ENCODE measurements at places on chromosomes 1 and 21.
A peak's percentile ranks its signal among the peaks of the same experiment; 100 is the strongest.

- no peak for DNase-seq
Observed at GRCh38 chr1:1137256-1138045, 21.6 kb upstream of the C1orf159 start.

GRCh38 chr1:245510144-245510543 is 355.4 kb downstream of the KIF26B start:
- DNase-seq = no peak

- no peak for DNase-seq
Observed at GRCh38 chr1:204151552-204152309, at the start of gene ETNK2. Gene ETNK2 (minus strand): TSS chr1:204152044. CDS start chr1:204151852, 192 bp downstream.

DNA sequence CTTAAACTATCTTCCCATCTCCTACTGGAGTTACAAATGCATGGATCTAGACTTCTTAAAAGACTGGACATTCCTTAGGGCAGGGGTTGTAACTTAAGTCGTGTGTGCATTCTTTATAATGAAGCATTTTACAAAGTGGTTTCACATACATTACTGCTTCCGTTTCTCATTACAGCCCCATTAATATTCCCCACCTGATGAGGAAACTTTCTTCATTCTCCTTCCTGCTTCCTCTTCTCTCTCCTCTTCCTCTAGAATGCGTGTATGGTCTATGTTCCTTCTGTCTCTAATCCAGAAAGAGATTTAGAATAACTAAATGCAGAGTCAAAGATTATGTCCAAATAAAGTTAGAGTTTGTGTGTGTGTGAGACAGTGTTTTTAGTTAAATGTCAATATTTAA is 1.8 kb upstream of the CAP1 start:
- DNase-seq = no peak

GRCh38 chr1:4353090-4353856 is 301.1 kb upstream of the AJAP1 start:
- no peak for DNase-seq

DNA sequence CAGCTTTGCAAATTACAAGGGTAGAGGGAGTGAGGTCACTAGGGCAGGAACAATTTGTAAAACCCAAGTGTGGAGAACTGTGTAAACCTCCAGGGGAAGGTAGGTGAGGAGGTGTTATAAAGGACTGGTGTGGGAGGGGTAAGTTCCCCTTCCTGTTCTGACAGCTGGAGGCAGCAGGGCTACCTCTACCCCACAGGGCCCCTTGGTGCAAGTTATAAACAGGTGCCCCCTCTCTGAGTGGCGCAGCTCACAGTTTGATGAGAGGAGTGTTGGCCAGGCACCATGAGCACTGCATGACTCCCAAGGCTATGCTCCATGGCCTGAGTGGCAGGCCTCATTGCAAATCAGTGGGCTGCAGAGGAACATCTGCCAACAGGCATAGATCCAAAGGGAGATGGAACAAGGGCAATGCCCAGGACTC is 41.0 kb downstream of the MFSD2A start:
- no peak for DNase-seq

GRCh38 chr1:232383455-232384123 is 246.3 kb downstream of the SIPA1L2 start:
- no peak for DNase-seq

GRCh38 chr1:218425647-218426342 is 80.7 kb downstream of the TGFB2 start:
- peak; percentile 59 for DNase-seq

DNA sequence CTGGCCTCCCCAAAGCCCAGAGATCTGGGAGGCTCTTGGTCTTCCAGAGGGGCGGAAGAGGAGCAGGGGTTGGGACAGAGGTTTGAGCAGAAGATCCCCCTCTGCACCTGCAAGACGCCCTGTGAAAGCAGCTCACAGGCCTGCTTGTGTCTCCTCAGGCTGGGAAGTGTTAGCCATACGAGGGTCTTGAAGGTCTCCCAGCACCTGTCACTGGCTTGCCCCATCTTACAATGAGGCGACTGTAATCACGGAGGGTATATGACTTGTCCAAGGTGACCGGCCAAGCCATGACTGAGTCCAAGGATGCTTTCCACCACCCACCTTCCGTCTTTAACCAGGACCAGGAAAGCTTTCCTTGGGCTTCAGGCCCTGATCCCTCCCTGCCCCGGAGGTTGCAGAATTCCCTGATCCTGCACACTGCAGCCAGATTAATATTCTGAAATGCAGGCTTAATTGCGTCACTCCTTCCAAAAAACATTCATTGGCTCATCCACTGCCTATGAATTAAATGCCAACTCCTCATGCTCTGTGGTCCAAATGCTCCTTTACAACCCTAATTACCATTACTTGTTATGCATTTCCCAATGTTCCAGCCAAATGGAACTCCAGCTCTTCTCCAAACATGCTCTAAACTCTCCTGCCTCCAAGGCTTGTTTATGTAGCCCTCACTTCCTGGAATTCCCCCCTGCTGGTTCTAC is 64.0 kb downstream of the DDX20 start:
- DNase-seq = no peak

- no peak for DNase-seq
Observed at GRCh38 chr1:9797049-9797448, 26.7 kb downstream of the CLSTN1 start.

DNA sequence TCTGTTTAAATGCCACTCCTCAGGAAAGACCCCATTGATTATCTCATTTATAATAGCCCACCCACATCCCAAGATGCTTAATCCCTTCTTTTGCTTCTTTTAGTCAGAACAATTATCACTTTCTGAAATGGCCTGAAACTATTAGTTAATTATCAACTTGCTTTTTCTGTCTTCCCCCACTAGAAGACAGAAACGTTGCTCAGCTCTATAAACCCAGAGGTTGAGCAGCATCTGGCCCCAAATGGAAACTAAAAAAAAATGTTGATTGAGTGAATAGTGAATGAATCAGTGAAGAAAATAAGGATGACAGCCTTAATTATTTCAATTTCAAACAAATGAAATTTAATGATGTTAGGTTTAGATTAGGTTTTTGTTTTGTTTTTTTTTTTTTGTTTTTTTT is 38.2 kb upstream of the PIGC start:
- no peak for DNase-seq

DNA sequence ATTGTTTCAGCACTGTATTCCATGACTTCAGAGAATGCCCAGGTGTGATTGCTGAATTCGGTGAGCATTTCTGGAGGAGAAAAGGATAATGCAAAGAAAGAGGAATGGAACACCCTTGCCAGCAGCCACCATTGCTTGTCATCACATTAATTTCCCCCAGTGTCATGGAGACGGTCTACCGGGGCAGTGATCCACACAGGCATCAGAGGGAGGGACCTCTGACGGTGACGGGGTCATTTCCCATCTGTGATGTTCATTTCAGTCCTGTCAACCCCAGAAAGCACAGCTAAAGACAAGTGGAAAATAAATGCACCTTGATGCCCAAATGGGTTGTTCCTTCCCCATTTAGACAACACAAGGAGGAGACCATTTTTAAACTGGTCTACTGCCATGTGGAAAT is 376.4 kb downstream of the PCP4 start:
- no peak for DNase-seq

DNA sequence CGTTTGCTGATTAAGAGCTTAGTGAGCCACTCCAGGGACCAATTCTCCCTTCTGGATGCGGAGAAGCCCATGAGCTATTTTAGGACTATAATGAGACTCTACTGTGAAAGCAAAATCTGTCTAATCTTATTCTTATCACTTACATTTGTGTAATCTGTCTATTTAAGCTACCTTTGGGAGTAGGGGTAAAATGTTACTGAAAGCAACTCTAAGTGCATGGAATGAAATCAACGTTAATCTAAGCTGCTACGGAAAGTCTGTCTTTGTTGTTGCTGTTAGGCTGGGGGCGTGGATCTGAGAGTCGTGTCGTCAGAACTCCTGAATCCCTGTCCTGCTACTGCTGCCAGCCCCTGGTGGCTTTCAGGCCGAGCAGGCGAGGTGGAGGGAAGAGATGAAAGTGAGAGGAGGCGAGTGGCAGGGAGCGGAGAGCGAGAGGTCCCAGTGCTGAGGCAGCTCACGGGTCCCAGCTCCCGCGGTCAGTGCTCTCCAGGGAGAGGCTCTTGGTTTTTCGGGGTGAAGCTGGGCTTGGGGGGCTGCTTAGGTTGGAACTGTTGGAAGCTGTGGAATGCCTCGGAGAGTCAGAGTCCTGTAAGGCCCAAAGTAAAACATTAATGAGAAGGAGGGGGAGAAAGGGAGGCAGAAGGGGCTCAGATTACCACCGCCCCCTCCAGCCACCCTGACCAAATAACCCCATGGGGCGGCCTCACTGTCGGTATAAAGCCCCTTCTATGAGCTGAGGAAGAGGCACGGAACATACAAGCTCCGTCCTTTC is 53.9 kb downstream of the COQ8A start:
- no peak for DNase-seq

DNA sequence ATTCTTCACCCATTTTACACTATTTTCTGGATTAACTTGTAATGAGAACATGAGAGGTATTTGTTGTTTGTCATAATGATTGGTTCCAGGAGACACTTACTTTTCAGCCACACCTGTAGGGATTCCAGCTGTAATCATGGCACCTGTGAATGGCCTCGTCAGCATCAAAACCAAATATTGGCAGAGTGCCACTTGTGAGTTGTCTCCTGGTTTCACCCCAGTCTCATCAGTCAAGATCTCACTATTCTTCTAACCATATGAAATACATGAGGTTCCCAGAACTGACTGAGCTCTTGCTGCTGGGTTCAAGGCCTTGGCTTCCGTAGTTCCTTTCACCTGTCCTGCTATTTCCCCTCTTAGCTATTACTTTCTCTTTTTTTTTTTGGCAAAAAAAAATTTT is 246.6 kb upstream of the ADGRL2 start:
- no peak for DNase-seq

GRCh38 chr1:73839922-73840321 is 358.1 kb downstream of the LRRIQ3 start:
- DNase-seq = no peak

- no peak for DNase-seq
Observed at GRCh38 chr1:71030026-71030425, 17.6 kb downstream of the PTGER3 start.

DNA sequence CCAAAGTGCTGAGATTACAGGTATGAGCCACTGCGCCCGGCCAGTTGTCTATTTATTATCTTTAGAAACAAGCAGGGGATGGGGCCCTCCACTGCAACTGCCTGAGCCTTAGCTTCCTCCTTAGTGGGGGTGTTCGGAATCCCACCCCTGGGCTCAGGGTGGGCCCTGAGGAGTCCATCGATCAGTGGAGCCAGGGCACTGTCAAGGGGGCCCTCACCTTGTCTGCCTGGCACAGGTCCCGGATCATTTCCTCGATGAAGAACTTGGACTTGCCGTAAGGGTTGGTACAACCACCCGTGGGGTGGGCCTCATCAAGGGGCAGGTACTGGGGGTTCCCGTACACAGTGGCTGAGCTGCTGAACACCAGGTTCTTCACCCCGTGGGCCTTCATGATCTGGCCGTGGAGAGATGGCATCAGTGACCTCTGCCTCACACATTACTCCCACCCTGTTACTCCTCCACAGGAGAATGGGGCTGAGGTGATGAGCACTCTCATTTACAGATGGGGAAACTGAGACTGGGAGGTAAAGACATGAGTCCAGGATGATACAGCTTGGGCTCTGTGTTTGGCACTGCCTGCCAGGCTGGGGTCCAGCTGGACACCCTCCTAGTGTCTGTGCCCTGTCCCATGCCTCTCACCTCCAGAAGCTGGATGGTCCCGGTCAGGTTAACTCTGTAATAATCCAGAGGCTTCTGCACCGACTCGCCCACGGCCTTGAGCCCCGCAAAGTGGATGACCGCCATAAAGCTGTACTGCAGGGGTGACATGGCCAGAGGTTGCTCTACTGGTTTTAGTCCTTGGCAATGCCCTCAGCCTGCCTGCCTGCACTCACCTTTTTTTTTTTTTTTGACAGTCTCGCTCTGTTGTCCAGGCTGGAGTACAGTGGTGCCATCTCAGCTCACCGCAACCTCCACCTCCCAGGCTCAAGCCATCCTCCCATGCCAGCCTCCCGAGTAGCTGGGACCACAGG is 2.8 kb downstream of the GALE start:
- no peak for DNase-seq

- no peak for DNase-seq
Observed at GRCh38 chr21:44579833-44580144, 615 bp downstream of the KRTAP10-5 start.

- no peak for DNase-seq
Observed at GRCh38 chr1:54604572-54605370, 18.6 kb downstream of the FAM151A start.

DNA sequence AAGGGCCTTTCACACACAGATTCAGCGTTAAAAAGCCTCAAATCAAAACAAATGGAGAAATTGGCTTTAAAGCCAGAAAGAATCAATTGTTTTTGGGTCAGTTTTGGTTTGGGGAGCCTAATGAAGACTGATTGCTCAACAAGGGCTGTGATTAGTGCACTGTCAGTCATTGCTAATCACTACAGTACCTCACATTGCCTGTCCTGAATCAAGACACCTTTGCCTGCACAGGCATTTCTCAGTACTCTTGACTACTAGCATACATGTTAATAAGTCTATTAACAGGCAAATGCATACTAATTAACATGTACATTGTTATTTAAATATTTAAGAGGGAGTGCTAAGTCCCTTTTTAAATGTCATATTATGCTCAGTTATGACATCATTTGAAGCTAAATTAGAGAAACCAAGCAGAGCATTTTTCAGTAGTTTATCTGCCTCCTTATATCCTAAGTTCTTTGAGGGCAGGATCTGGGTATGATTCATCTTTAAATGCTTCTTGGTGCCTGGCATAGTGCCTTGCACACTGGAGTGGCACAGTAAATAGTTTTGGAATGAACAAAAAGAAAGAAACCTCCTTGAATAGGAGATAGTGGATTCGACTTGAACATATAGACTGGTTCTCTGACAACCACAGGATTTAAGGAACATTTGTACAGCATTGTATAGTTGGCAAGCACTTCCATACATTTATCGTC is 25.8 kb upstream of the CCN1 start:
- DNase-seq = no peak

GRCh38 chr1:219783605-219784235 is 144.6 kb downstream of the SLC30A10 start:
- no peak for DNase-seq

- peak; percentile 12 for DNase-seq
Observed at GRCh38 chr1:98429965-98430443, 231.5 kb upstream of the SNX7 start.

- DNase-seq = no peak
Observed at GRCh38 chr1:226366290-226366689, 41.6 kb downstream of the PARP1 start.

GRCh38 chr1:42319871-42320484 is 15.1 kb downstream of the FOXJ3 start:
- no peak for DNase-seq

GRCh38 chr21:35697321-35697808 is 363.0 kb downstream of the SETD4 start:
- no peak for DNase-seq

- DNase-seq = no peak
Observed at GRCh38 chr1:23037081-23037740, 17.9 kb downstream of the KDM1A start.

GRCh38 chr1:31568895-31569595 is 7.3 kb upstream of the TINAGL1 start:
- no peak for DNase-seq
